ENCODE measurements at places on chromosomes 5 and 9.
A peak's percentile ranks its signal among the peaks of the same experiment; 100 is the strongest.

GRCh38 chr5:97628031-97628430 lies 445.0 kb upstream of the RIOK2 start:
- peak; percentile 16 for DNase-seq

DNA sequence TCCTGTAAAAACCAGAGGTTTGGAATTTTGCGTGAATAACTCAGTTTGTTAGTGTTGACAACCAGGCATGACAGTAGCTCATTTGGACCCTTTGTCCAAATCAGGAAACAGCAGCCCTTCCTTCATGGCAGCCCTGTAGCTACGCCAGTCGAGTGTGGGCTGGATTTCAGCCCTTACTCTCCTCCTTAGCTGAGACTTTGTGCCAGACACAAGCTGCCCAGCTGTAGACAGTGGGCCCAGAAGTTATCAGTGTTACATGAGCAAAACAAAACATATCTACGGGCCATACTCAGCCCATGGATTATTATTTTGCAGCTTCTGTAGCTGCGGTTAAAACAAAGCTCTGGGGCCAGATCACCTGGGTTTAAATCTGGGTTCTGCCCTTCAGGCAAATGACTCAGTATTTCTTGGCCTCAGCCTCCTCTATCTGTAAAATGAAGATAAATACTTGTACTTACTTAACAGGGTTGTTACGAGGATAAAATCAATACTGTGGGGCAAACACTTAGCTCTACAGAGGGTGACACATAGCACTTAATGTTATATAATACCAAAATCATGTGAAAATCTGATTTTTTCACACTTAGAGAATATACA lies 76.9 kb downstream of the GHR start:
- no peak for DNase-seq

GRCh38 chr9:38178237-38178636 lies 109.2 kb upstream of the SHB start:
- DNase-seq, result no peak

- no peak for DNase-seq
Measured at GRCh38 chr5:96716716-96717115, 54.5 kb downstream of the CAST start.

DNA sequence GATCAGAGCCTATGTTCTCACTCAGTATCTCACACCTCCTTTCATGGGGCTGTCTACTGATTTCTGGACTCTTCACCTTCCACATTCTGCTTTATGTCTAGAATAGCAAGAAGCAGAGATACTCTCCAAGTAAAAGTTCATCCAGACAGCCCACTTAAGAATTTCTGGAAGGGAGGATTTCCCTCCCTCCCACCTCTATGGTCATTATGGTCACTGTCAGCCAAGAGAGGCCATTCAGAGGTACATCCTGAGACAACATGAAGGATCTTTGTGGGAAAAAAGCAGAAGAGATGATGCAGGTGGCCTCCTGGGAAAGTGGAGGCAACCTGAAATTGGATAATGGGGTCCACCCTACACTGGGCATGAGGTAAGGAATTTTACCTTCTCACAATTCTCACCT lies 179.5 kb upstream of the ZNF462 start:
- no peak for DNase-seq

DNA sequence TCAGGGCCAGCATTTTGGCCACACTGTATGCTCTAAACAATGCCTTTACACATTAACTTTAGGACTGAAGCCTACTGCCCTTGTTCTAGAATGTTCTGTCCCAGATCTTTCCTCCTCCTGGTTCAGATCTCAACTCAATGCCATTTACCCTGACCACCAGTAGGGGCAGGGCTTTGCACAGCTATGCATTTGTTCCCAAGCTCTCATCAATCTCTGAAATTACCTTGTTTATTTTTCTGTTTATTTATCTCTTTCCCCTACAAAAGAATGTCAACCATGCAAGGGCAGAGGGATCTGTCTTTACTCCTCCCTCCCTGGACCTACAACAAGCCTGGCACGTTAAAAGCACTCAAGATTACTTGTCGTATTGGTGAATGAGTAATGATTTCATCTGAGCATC lies 612.9 kb downstream of the BNC2 start:
- DNase-seq, result no peak

- peak; percentile 70 for DNase-seq
Measured at GRCh38 chr9:137632230-137633161, 13.7 kb downstream of the EHMT1 start.

- DNase-seq, result no peak
Measured at GRCh38 chr5:135318924-135319323, 80.1 kb downstream of the MACROH2A1 start.

GRCh38 chr5:17088051-17088450 lies 129.4 kb upstream of the BASP1 start:
- DNase-seq, result no peak

- DNase-seq, result no peak
Measured at GRCh38 chr5:87266914-87267573, 639 bp upstream of the RASA1 start.

DNA sequence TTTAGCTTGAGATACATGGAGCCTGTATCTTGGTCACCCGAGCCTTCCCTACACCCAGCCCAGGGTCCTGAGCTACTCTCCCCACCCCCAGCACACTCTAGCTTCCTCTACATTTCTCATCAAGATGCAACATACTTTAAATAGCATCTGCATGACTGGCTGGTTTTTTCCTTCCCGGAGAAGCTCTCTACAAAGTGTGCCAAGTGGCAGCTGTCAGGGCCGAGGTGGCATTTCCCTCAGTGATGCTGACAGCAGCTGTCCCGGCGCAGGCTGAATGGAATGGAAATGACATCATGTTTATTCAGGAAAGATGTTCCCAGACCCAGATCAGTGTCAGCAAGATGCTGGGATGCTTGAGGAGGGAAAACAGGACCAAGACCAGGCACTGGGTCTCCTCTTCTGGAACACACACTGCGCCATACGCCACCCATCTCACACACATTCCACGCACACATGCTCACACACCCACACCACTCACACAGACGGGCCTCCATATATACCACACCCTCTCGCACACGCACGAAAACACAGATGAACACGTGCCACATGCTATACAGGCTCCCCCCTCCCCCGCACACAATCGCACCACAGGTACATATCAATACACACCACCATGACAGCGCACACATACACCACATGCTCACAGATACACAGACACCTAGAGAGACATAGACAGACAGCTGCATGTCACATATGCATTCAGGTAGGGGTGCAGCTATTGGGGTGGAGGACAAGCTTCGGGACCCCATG lies 67.8 kb downstream of the LHX2 start:
- peak; percentile 88 for DNase-seq

GRCh38 chr5:119614838-119615237 lies 14.5 kb upstream of the FAM170A start:
- no peak for DNase-seq

DNA sequence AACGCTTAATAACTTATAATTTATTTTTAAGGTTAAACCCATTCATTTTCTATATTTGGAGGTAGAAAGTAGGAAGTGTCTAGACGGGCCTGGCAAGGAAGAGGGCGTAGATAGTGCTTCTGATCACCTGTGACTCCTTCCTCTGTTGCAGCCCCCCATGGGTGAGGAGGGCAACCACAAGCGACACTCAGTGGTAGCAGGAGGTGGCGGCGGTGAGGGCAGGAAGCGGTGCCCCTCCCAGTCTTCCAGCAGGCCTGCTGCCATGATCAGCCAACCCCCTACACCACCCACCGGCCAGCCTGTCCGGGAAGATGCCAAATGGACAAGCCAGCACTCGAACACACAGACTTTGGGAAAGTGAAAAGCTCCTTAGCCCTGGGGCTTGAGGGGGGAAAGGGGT lies 36.7 kb downstream of the FAXDC2 start:
- no peak for DNase-seq

DNA sequence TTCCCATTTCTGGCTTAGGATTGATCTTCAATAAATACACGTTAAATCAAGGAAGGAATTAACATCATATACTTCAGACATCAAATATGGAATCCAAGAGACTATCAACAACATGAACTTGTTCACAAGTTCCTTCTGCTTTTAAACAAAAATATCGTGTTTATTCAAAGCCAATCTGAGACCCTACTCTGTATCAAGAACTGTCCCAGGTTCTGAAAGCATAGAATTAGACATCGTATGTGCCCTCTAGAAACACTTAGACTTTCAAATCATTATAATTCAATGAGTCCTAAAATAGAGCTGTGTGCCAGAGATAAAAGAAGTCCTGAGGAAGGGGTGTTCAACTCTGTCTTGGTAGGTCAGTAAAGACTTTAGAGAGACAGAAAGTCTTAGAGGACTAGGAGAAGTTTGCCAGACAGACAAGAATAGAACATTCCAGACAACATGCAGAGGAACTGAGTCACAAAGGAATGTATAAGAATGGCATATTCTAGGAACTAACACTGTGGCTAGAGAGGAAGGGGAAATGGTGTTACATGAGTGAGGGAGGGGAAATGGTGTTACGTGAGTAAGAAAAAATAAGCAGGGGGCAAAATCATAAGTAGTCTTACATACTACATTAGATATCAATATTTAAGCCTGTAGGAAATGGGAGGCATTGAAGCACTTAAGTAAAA lies 2.9 kb downstream of the TPD52L3 start:
- DNase-seq, result no peak

- no peak for DNase-seq
Measured at GRCh38 chr9:84499969-84500582, 159.5 kb upstream of the SLC28A3 start.

GRCh38 chr5:2293906-2294305 lies 411.2 kb upstream of the IRX4 start:
- no peak for DNase-seq

- DNase-seq, result no peak
Measured at GRCh38 chr9:2359891-2360471, 261.6 kb upstream of the VLDLR start.

- DNase-seq, result peak; percentile 96
Measured at GRCh38 chr5:172429201-172429940, 25.0 kb downstream of the SH3PXD2B start.

- no peak for DNase-seq
Measured at GRCh38 chr5:79093762-79094161, 17.8 kb upstream of the BHMT start.

DNA sequence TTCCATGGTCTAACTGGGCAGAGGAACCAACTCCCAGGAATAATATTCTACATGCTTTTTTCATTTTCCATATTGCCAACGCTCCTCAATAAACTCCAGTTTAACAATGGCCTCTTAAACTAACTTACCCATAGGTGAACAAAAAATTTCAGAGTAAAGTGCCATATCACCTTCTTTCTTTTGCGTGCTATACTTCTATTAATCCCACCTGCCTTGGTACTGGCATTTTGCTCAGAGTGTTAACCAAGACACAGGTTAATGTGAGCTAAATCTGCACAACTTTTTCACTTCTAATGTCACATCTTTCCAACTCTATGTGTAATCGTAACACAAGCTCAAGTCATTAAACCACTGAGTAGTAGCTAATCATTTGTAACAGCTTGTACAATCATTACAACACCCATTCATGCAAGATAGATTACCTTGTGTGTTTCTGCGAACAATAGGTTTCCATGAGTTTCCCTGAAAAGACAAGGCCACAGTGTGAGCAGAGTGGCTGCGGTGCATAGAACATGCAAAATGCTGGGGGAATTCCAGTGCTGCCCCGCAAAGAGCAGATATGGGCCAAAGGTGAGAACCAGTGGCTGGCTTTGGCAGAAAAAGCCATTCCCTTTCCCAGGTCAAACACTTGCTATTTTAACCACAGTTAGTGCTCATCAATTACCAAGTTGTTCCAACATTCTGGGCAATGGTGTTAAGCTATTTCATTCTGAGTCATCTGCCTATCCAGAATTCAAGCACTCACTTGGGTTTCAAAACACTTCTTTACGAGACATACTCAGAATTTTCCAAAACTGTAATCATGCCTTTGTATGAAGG lies 42.8 kb downstream of the TIMD4 start:
- peak; percentile 8 for DNase-seq

- DNase-seq, result peak; percentile 16
Measured at GRCh38 chr9:17031546-17031945, 103.3 kb upstream of the CNTLN start.

DNA sequence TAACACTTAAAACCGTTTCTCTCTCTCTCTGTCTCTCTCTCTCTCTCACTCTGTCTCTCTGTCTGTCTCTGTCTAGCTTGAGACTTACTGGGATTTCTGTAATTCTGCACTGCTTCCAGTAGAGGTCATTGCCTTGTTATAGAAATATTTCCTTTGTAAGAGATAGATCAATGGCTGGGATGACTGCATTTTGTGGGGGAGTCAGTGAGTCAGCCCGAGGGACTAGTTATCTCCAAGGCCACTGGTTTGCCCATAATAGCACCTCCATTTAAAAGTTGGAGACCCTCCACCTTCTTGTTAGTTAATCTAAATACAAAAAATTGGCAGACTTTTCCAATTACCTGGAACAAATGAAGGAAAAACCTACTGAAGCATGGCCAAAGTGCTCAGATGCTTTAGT lies 547.2 kb downstream of the LRRC70 start:
- peak; percentile 30 for DNase-seq

GRCh38 chr5:121976979-121977378 lies 15.2 kb downstream of the SRFBP1 start:
- DNase-seq, result peak; percentile 55

- no peak for DNase-seq
Measured at GRCh38 chr5:76764374-76764773, 48.4 kb downstream of the F2R start.

DNA sequence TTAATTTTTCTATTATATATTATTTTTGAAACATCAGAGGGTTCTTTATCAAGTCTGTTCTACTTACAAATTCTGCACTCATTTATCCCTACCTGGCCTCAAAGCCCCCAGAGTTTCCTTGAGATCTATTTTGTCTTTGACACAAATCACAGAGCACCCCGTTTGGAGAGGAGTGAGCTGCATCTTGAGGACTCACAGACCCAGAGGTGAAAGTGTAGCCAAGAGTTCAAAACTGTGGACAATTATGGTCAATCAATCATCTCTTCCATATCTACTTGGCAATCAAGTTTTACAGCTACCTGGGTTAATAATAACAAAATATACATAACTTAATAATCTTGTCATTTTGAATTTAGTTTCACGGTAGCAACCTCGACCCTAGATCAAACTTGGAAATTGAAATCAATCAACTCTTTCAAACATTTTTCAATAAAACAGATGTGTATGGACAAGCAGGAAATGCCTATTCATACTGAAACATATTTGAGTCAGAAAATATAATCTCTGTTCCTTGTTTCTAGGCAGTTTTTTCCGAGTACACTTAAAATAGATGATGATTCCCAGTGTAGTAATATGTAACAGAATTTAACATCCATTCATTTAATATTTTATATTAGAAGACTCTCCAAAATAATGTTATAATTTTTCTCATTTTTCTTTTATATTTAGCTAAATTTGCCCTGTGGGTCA lies 13.7 kb upstream of the SYK start:
- no peak for DNase-seq

- DNase-seq, result no peak
Measured at GRCh38 chr5:74075501-74076484, 449.8 kb downstream of the ARHGEF28 start.

- DNase-seq, result no peak
Measured at GRCh38 chr5:60055168-60055567, 161.6 kb upstream of the PDE4D start.

- no peak for DNase-seq
Measured at GRCh38 chr5:154547551-154547950, 69.5 kb upstream of the HAND1 start.

- peak; percentile 58 for DNase-seq
Measured at GRCh38 chr9:91711755-91712601, 238.1 kb downstream of the ROR2 start.

Data from AG10803 (cell line).